Inflammatory macrophage (primary cell): ENCODE measurements at places on chromosomes 5 and 9.

GRCh38 chr5:127431977-127432585 is 85.4 kb upstream of the PRRC1 start:
- no peak for DNase-seq

DNA sequence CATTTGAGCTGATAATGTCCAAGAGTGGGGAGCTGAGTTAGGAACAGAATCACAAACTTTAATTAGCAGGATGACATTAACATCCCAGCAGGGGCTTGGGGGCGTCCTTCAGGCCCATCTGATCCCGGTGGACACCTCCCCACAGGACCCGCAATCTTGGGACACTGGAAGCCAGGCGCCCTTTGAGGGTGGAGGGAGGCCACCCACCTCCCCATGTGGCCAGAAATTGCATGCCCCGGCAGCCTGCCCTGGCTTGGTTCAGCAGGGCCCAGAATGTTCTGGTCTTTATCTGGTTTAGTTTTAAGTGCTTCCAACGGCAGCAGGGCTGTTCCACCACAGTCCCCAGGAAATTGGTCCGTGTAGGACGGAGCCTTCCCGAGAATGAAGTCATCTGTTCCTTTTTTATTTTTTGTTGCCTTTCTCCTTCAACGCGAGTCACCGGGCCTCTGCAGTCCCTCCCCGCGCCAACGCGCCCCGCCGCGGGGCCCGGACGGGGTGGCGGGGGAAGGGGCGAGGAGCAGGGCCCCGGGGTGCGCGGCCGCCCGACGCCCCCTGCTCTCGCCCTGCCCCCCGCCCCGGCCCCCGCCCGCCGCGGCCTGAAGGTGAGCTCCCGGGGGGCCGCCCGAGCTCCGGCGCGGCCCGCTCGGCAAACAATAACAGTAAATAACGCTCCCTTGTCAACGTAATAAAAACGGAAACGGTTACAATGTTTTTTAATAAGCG is 207.9 kb downstream of the C9orf50 start:
- DNase-seq: peak; percentile 85

DNA sequence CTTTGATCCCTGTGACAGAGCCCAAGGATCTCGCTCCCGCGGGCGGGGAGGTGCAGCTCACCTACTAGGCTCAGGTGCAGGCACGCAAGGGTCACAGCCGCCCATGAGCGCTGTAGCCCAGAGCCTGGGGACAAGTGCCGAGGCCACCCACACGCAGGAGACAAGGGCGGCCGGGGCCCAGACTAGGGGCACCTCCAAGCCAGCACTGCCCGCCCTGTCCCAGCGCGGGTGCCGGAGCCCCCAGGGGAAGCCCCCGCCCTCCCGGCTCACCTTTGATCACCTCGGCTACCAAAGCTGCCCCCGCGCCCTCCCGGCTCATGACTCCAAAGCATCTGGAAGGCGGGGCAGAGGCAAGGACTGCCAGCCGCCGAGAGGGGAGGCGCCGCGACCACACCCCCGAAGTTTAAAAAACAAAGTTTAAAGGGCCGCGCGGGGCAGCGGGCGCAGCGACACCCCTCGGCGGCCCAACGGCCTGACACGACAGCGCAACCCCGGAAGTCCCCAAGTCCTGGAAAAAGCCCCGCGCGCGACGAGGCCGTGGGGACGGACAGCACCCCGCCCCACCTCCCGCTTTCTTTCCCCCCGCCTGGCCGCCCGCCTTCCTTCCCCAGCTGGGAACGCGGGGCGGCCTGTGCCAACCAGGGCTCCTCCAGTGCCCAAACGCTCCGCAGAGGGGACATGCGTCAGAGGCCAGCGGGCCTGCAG is 53.0 kb downstream of the CDC14B start:
- peak; percentile 72 for DNase-seq

- no peak for DNase-seq
Observed at GRCh38 chr9:6955251-6955921, 197.6 kb downstream of the KDM4C start.

- no peak for DNase-seq
Observed at GRCh38 chr9:104068546-104068945, 25.6 kb upstream of the SMC2 start.

DNA sequence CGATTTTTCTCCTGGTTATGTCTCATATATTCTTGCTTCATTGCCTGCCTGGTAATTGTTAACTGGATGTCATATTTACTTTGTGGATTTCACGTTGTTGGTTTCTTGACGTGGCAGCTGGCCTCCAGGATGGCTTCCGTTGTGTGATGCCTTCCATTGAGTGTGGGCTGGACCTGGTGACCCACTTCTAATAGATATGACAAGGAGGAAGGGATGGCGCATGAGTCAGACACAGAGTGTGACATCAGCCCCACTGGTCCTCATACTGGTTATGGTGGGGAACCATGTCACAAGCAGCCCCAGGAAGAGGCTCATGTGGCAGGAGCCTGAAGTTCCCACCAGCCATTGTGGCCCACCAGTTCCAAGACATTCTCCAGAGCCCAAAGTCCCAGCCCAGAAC is 6.4 kb upstream of the PAEP start:
- DNase-seq: peak; percentile 21

DNA sequence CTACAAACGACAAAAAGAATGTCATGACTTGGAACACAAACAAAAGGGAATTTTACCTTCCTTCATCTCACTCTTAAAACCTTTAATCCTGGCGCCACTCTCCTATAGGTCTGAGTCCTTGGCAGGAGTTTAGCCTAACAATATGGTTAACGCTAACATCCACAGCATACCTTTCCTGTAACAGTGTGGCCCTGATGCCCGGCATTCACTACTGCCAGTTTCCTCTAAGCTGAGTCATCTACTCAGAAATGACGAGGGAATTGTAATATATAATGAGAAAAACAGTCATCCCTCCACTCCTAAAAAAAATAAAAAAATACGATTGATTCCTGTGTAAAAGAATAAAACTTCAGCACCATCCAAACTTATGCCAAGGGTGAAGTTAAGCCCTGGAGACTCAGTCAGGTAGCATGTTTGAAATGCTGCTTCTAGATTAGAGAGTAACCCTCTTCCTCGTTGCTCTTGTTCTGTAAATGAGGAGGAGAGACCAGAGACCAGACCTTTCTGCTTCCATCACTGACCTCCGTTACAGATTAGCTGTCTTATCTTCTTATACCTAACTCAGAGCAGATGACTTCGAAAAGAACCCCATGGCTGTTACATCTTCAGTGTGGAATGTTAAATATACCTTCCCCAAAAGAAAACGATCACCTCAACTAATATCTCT is 37.4 kb downstream of the CCDC125 start:
- DNase-seq: no peak

GRCh38 chr5:180491496-180491895 is 2.7 kb upstream of the CNOT6 start:
- DNase-seq: peak; percentile 15

- DNase-seq: no peak
Observed at GRCh38 chr5:107466233-107466769, 204.4 kb downstream of the EFNA5 start.

DNA sequence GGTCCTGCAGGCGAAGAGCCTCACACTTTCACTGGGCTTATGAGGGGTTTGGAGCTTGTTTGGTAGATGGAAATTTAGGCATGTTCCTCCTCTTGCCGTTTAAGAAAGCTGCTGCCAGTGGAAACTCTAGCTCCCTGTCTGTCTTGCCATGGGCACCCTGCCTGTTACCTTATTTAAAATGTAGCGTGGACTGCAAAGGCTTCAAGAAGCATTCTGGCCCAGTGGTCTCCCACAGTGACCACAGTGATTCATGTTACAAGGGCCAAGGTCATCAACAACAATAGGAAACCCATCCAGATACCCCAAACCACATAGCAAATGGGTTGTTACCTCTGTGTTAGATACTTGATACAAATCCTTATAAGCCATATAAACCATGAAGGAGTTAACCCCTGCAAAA is 96.6 kb downstream of the DPYSL3 start:
- no peak for DNase-seq

- no peak for DNase-seq
Observed at GRCh38 chr9:136133191-136133958, 14.7 kb upstream of the TMEM250 start.

GRCh38 chr5:41071975-41072374 is 833 bp upstream of the MROH2B start:
- no peak for DNase-seq

DNA sequence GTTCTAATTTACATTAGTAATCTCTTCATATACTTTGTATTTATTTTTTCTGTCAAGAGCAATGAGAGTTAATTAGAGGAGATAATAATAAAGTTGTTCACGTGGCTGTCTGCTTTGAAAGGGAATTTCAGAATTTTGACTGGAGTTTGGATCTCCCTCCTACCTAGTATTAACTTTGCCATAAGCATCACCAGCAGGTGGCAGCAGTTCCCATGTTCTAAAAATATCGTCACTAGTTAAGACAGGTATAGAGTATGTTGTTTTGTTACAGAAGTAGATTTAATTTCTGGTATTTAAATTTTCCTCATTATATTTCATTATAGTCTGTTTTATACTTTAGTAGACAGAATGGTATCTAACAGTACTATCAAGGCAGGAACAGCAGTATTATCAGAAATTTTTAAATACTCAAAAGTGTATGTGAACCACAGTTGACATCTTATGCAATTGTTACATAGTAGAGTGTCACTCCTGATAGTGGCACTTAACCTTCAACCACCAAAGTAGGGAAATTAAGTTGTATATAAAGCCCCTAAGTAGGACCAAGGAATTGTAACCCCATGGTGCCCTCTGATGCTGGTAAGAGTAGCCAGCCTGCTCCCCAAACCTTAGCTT is 20.4 kb downstream of the GNPDA1 start:
- peak; percentile 76 for DNase-seq

- no peak for DNase-seq
Observed at GRCh38 chr5:72599065-72599433, 91.8 kb upstream of the ZNF366 start.

- DNase-seq: peak; percentile 48
Observed at GRCh38 chr9:129177443-129177790, 644 bp downstream of the IER5L start.

GRCh38 chr5:102539562-102539961 is 40.8 kb upstream of the SLCO6A1 start:
- no peak for DNase-seq

- no peak for DNase-seq
Observed at GRCh38 chr5:95280401-95281095, 4.3 kb downstream of the MCTP1 start.

- no peak for DNase-seq
Observed at GRCh38 chr9:94888775-94889174, 162.3 kb downstream of the AOPEP start.

DNA sequence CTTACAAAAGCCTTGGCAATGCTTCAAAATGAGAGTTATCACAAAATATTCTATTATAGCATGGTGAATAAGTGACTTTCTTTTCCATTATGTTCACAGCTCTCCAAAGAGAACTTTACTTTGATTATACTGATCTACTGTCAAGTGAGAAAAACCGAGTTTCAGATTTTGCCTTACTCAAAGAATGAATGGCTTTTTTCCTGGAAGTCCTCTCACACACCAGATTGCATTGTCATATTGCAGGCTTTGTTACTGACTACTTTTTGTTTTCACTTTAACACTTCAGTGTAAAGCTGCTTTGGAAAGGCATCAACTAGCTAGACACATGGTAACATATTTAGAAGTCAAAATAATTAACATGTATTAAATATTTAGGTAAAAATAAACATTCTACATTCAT is 765.2 kb upstream of the NUDT12 start:
- no peak for DNase-seq

GRCh38 chr5:149366169-149366729 is 8.4 kb downstream of the PCYOX1L start:
- DNase-seq: no peak

- no peak for DNase-seq
Observed at GRCh38 chr9:91177081-91177480, 184.6 kb downstream of the AUH start.

DNA sequence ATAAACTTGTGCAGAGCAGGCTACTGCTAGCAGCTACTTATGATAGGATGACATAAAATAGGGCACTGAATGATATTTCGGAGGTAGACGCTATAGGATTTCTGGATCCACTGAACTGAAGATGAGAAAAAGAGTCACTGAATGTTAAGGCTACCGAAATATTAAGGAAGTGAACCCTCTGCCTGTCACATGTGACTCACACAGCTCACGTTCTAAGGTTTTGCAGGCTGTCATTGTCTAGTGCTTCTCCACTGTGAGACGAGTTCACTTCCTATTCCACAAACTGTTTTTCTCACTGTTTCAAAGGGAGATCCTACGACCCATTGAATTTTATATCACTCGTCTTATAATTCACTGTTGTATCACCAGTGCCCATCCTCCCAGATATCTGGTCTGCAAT is 100.8 kb downstream of the CTNND2 start:
- DNase-seq: no peak

DNA sequence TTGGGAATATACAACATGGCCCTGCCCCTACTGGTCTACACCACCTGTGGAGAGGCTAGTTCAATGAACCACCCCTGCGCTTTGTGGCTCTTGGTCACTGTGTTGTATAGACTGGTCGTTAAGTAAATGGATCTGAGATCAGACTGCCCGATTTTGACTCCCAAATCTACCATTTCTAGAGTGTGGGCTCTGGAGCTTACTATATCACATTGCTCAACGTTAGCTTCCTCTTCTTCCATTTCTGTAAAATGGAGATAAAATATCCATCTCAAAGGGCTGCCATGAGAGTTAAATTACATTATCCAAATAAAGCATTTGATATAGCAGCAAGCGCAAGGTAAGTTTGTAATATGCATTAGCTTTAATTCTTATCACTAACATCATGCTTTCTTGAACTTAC is 52.7 kb upstream of the IFNK start:
- peak; percentile 47 for DNase-seq

DNA sequence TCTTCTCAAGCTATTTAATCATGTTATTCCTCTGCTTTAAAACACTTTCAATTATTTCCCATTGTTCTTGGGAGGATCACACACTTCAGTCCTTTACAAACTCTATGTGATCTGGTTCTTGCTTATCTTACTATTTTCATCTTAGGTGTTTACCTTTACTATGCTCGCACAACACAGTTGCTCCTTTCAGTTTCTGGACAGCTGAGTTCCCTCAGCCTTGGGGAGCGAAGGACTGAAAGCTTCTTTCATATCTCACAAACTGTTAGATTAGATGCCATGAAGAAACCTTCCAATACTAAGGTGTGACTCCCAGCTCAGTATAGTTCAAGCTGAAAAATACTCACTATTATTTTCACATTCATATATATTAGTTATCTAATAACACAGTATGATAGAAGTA is 117.9 kb downstream of the CDC42SE2 start:
- DNase-seq: no peak
